ENCODE measurements at places on chromosomes 6 and 20.

- no peak for DNase-seq
These were observed 89.6 kb downstream of the MRAP2 start for GRCh38 chr6:84123186-84123585.

- DNase-seq, result no peak
These were observed 71.7 kb upstream of the RNF24 start for GRCh38 chr20:4086771-4087687.

GRCh38 chr6:163354761-163355425, 59.6 kb upstream of the QKI start:
- DNase-seq, result no peak

GRCh38 chr20:31602779-31603441, 2.2 kb upstream of the ID1 start:
- DNase-seq, result no peak

DNA sequence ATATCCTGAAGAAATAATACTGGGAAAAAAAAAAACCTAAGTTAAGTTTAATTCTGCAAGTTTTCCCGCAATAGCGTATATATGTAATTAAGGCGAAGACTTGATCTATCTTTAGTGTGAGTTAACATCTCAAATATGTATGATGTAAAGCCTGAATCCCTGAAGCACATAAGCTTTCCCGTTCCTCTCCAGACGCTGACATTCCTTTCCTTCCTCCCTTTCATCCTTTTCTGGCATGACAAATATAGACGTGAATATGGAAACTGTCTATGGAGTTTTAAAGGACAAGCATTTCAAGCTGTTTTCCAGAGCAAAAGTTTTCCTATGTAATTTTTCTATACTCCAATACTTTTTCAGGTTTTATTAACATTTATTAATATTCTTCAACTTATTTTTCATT, 637.0 kb downstream of the COL12A1 start:
- DNase-seq, result no peak

DNA sequence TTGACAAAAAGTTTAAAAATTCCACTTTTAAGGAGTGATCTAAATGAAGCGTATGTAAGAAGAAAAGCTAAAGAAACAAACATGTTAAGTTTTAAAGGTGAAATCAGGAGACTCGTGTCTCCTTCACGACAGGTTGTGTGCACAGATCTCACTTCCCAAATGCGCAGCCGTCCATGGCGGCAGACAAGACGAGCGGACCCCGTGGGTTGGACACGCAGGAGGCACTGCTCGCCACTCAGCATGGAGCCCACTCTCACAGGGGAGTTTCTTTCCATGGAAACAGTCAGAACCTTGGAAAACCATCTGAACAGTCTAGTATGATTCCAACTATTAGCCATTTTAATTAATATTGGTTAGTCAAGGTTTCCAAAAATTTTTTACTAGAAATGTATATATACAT, 48.9 kb downstream of the WDR27 start:
- no peak for DNase-seq

DNA sequence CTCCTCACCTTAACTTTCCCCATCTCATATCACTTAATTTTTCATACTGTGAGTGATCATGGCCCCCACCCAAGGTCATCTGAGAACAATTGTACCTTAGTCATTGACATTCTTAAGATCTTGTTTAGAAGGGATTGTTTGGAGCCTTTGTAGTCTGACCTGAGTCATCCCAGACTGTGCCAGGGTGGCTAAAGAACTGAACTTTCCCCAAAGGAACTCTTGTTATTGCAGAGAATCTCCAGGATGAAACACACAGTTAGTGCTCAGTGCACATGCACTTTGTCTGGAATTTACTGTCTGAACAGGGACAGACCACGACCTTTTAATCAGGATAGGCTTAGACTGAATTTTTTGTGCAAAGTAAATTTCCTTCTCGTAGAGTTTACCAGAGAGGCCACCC, 112.6 kb upstream of the CCN2 start:
- no peak for DNase-seq

DNA sequence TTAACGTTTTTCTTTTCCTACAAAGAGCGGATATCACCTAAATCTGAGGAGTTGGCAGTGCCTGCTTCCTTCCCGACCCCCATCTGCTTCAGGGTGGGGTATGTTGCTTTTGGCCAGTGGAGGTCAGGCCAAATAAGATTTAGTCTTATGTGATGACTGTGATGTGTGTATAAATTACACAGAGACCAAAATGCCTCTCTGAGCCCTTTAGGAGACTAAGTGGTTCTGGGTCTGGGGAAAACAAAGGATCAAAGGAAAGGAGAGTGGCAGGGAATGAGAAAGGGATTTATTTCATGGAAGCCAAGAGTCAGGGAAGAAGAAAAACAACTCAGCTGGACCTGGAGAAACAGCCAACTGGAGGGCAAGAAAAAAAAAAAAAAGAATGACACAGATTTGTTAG, 39.1 kb upstream of the TBC1D7 start:
- DNase-seq, result no peak

- DNase-seq, result no peak
These were observed 32.2 kb upstream of the TULP1 start for GRCh38 chr6:35544769-35545361.

DNA sequence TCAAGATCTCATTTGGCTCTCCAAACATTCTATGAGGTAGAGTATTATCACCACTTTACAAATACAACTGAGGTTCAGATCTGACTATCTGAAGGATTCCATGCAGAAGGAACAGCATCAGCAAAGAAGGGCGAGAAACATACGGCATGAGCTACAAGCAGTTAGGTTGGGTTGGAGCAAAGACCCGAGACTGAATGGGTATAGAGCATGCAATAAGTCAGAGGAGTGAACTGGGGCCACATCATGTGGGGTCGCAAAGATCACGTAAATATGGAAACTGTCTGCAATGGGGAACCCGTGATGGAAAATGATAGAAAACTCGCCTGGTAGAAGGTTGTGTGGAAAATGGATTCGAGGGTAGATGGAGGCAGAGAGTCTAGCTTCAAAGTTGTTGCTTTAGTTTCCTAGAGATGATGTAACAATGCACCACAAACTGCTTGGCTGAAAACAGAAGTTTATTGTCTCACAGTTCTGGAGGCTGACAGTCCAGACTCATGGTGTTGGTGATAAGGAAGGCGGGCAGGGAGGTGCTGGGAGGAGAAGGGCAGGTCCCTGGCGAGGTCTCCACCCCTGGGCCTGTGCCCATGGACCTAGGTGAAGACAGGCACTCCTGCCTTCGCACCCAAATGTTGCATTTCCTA, 44.3 kb upstream of the BCLAF1 start:
- no peak for DNase-seq

DNA sequence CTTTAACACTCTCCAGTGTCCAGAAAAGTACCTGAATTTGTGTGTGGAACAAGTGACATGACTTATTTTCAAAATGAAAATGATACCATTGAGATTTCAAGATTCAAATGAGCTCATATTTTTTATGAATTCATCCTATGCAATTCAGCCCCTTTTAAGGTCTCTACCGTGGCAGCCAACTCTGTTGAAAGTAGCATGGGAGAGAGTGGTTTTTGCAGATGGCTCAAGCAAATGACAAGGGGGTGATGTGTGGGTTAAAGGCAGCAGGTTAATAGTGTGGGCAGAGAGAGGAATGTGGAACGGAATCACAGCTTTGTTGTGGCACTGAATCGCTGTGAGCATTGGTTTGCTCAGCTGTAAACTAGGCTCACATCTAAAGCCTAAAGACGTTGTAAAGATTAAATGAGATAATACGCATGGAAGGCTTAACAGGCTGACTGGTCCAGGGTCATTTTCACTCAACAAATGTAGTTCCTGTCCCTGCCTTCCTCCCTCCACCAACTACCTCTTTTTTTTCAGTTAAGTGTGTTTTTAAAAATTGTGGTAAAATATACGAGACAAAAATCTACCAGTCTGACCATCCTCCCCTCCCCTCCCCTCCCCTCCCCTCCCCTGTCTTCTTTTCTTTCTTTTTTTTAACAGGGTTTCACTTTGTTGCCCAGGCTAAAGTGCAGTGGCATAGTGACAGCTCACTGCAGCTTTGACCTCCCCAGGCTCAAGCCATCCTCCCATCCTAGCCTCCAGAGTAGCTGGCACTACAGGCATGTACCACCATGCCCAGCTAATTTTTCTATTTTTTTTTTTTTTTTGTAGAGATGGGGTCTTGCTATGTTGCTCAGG, 114.7 kb upstream of the ZNF217 start:
- no peak for DNase-seq

GRCh38 chr20:24357177-24357576, 112.3 kb upstream of the SYNDIG1 start:
- DNase-seq, result peak; percentile 50
